Activated naive CD4-positive, alpha-beta T cell treated with Interleukin-2 at 50 U/mL for 16 hours (primary cell): ENCODE measurements at places on chromosomes 1 and 21.

DNA sequence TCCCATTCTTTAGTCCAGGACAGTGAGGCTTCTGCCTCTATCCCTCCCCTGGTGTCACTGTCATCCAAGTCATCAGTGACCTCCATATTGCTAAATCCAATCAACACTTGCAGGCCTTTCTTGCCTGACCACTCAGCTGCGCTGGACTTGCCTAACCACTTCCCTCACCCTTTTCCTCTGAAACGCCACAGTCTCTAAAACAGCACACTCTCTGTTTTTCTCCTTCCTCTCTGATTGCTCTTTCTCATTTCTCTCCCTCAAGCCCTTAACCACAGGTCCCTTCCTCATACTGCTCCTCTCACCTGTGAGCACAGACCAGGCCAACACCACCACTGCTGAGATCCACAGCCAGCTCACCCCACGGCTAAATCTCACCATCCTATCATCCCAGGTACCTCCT, 17.5 kb downstream of the TAL1 start:
- no peak for DNase-seq

GRCh38 chr1:175067362-175068106, at the start of gene TNN:
TSS of gene TNN (plus strand) at chr1:175067833. CDS start at chr1:175077419, 9,586 bp downstream.
- DNase-seq, result no peak

- DNase-seq, result no peak
These were observed 25.8 kb upstream of the PIGC start for GRCh38 chr1:172469717-172470116.

DNA sequence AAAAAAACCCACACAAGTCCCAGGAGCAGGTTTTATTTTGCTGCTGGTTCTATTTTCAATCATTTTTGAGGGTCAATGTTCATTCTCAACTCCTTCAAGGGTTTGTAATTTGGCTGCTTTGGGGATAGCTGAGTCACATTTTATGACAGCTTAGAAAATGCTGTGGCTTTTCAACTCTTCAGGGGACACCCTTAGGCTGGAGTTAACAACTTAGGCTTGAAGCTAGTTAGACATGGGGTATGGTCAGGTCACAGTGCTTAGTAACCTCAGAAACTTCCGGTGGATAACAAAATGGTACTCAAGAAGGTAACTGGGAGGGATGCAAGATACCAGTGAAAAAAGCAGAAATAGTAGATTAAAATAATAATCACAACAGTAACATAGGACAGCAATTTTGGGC, 308.8 kb downstream of the HHIPL2 start:
- DNase-seq, result no peak

DNA sequence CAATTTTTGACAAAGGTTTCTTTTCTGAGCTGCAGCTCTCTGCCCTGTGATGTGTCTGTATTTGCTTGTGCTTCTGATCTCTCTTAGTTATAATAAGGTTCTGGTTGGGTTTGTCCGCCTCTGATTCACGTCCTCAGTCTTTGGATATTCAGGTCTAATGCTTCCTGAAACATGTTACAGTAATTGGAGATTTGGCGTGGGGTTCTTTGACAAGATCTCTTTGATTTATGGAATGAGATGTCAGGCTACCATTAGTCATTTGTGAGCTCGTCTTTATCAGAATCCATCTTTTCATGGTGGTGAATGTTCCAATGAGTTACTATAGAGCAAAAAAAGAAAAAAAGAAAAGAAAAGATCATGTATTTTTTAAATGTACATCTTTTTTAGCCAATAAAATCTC, 62.5 kb downstream of the BACE2 start:
- no peak for DNase-seq

GRCh38 chr1:215405211-215405610, 161.9 kb upstream of the KCTD3 start:
- no peak for DNase-seq

- DNase-seq, result peak; percentile 57
These were observed 29.4 kb downstream of the VAV3 start for GRCh38 chr1:107935396-107936064.

GRCh38 chr1:155773221-155773620, 83.8 kb downstream of the GON4L start:
- no peak for DNase-seq
